Suprapubic skin (tissue), 4 donors: ENCODE measurements at places on chromosomes 2 and 18. TPM values are rescaled to one million over a fixed set of nuclear protein-coding genes. Genes with fewer than 3 reads are reported as not detected.
A peak's percentile ranks its signal among the peaks of the same experiment; 100 is the strongest.

DNA sequence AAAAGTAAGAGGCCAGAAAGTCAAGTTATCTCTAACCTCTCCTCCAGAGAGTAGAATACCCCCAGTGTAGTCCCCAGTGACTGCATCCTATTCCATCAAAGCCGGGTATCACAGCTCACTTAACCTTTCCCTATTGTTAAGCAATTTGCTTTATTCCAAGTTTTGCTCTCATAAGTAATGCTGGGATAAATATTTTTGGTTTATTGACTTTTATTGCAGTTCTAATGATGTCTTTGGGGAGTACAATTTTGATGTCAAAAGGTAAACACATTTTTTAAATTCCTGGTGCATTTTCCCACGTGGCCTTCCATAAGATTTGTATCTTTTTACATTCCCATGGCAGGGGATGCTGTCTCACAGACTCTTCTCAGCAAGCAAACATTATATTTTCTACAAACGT, 43.3 kb downstream of the CMPK2 start:
- no peak overlapping the region for H3K4me3 ChIP-seq
- H3K27me3 ChIP-seq, result no peaks in the 10 kb centered on the region

DNA sequence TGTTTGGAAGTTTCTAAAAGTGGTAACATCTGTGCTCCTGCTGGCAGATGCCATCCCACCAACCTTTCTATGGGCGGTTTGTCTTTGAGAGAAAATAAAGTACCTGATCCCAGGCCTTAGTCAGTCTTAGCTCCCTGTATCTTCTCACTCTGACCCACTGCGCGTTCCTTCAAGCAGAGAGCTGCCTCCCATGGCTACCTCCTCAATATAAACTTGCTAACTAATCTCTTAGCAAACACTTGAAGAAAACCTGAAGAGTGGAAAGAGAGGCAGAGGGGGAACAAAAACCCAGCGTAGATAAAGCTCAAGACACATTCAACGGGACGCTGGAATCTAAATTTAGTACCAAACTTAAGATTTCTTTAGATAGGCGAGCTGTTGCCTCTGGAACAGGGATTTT, 17.6 kb downstream of the ZEB2 start:
- no peak overlapping the region for H3K4me3 ChIP-seq
- DNase-seq, result no peak
- H3K27me3 ChIP-seq, result no peaks in the 10 kb centered on the region
- H3K27ac ChIP-seq, result peak overlapping the region; percentile 44

DNA sequence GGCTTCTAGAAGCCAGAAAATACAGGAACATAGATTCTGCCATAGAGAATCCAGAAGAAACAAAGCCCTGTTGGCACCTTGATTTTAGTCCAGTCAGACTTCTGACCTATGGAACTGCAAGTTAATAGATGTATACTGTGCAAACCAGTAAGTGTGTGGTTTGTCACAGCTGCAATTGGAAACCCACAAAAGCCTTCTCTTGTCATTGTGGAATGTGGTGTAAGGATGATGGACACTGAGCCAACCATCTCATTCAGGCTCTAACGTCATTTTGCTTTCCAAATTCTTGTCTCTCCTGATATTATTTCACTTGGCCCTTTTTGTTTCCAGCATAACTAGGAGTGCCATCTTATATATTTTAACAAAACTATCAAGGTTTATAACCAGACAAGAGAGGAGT, 369.5 kb upstream of the SMIM21 start:
- H3K27me3 ChIP-seq, result no peaks in the 10 kb centered on the region
- no peak overlapping the region for H3K4me3 ChIP-seq
- no peak for DNase-seq
- H3K4me1 ChIP-seq, result no peaks in the 10 kb centered on the region

GRCh38 chr2:17429130-17429529, 89.1 kb downstream of the RAD51AP2 start:
- DNase-seq, result no peak
- no peak overlapping the region for H3K27ac ChIP-seq
- H3K4me1 ChIP-seq, result no peaks in the 10 kb centered on the region
- no peak overlapping the region for H3K4me3 ChIP-seq
- H3K36me3 ChIP-seq, result no peaks in the 10 kb centered on the region
- H3K27me3 ChIP-seq, result no peaks in the 10 kb centered on the region

GRCh38 chr2:37377187-37377532, 32.7 kb downstream of the QPCT start:
- peaks cover 31% of the 10 kb centered on the region for H3K4me1 ChIP-seq
- H3K4me3 ChIP-seq, result peak overlapping the region; percentile 24
- H3K36me3 ChIP-seq, result no peaks in the 10 kb centered on the region
- DNase-seq, result no peak
- H3K27ac ChIP-seq, result peak overlapping the region; percentile 84

DNA sequence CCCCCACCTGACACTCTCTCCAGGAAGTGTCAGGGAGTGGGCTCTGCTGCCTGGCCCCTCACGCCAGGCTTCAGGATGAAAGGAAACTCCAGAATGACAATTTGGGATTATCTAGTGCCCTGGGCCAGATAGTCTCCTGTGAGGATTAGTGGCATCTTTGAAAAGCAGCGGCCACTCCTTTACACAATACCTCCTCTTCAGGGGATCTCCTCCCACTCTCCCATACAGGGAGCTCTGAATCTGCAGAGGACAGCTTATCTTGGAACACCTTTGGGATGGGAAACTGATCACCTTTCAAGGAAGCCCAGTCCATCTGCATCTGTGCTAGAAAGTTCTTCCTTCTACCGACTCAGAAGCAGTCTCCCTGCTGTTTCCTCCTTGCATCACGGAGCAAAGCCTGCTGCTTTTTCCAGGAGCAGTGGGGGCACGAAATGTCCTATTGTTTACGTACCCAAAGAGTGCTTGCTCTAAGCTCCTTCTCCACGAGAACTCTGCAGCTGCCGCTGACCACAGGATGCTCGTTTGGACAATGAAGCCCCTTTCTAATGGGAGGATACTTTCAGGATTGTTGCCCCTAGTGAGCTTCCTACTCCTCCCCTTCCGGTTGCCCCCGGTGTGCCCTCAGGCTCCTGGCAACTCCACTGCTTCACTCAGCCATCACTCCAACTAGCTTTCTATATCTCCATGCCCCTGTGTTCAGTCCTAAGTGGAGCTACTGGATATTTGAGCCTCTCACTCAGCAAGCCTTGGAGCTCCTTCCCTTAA, 31.5 kb downstream of the SIX3 start:
- no peak overlapping the region for H3K27ac ChIP-seq
- DNase-seq, result no peak
- no peak overlapping the region for H3K4me3 ChIP-seq
- H3K27me3 ChIP-seq, result peaks cover 26% of the 10 kb centered on the region
- no peaks in the 10 kb centered on the region for H3K4me1 ChIP-seq

- H3K4me3 ChIP-seq, result no peak overlapping the region
- no peak overlapping the region for H3K27ac ChIP-seq
- no peak for DNase-seq
- no peaks in the 10 kb centered on the region for H3K4me1 ChIP-seq
- no peaks in the 10 kb centered on the region for H3K36me3 ChIP-seq
Measured at GRCh38 chr18:33761363-33761762, 183.3 kb downstream of the ASXL3 start.

- DNase-seq, result no peak
- H3K27me3 ChIP-seq, result no peaks in the 10 kb centered on the region
- H3K27ac ChIP-seq, result no peak overlapping the region
- peaks cover 3% of the 10 kb centered on the region for H3K4me1 ChIP-seq
- peaks cover 68% of the 10 kb centered on the region for H3K36me3 ChIP-seq
Measured at GRCh38 chr2:74429487-74430451, 8.2 kb downstream of the WDR54 start.

DNA sequence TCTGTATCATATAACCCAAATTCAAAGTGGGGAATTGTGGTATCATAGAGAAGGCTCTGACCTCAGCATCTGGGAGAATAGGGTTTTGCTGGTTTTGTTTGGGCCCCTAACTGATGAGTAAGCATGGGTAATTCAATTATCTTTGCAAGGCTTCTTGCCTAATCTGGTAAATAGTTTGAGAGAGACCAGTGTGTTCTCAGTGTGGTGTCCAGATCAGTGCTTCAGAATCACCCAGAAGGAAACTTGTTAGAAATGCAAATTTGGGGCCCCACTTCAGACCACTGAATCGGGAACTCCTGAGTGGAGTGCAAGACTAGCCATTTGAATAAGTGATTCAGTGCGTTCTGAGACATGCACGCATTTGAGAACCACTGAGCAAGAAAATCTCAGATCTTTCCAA, 282.7 kb downstream of the EPHA4 start:
- no peaks in the 10 kb centered on the region for H3K36me3 ChIP-seq
- no peak overlapping the region for H3K4me3 ChIP-seq
- no peak overlapping the region for H3K27ac ChIP-seq

- H3K27ac ChIP-seq, result no peak overlapping the region
- no peaks in the 10 kb centered on the region for H3K4me1 ChIP-seq
- peaks cover 30% of the 10 kb centered on the region for H3K36me3 ChIP-seq
- no peaks in the 10 kb centered on the region for H3K27me3 ChIP-seq
- no peak overlapping the region for H3K4me3 ChIP-seq
Measured at GRCh38 chr2:88181511-88181910, 11.4 kb downstream of the THNSL2 start.

DNA sequence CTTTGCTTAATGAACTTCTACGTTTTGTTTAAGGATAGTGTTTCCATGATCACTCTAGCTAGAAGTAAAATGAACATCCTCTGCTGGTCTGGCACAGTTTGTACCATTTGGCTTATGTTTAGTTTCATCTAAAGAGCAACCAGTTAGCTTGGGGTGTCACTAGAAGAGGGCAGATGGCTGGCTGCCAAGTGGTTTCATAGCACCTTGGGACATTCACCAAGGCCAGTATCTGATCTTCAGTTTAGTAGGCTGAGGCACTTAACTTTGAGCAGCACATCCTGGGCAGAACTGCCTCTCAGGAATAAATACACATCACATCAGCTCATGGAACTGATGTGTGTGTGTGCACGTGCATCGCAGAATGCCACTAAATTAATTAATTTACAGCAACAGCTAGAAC, 68.4 kb downstream of the NXPH2 start:
- H3K4me1 ChIP-seq, result peaks cover 10% of the 10 kb centered on the region
- DNase-seq, result no peak
- no peaks in the 10 kb centered on the region for H3K36me3 ChIP-seq
- H3K27ac ChIP-seq, result no peak overlapping the region
- H3K4me3 ChIP-seq, result no peak overlapping the region

DNA sequence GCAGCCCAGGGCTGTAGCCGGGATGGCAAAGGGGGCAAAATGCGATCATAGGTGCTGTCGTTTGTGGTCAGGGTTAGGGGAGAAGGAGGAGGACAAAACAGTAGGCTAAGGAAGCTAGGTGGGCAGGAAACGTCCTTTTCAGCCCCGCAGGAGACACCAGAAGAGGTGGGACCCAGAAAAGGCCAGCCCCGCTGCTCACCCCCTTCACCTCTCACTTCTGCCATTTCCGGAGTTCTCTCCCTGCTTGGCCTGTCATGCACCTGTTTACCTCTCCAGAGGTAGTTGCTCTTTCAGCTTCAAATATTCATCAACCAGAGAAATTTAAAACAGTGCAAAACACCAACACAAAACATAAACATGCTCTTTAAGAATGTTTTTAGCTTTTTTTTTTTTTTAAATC, 849 bp downstream of the AQP4 start:
- no peak for DNase-seq
- H3K27ac ChIP-seq, result no peak overlapping the region
- no peaks in the 10 kb centered on the region for H3K36me3 ChIP-seq
- peaks cover 24% of the 10 kb centered on the region for H3K27me3 ChIP-seq

DNA sequence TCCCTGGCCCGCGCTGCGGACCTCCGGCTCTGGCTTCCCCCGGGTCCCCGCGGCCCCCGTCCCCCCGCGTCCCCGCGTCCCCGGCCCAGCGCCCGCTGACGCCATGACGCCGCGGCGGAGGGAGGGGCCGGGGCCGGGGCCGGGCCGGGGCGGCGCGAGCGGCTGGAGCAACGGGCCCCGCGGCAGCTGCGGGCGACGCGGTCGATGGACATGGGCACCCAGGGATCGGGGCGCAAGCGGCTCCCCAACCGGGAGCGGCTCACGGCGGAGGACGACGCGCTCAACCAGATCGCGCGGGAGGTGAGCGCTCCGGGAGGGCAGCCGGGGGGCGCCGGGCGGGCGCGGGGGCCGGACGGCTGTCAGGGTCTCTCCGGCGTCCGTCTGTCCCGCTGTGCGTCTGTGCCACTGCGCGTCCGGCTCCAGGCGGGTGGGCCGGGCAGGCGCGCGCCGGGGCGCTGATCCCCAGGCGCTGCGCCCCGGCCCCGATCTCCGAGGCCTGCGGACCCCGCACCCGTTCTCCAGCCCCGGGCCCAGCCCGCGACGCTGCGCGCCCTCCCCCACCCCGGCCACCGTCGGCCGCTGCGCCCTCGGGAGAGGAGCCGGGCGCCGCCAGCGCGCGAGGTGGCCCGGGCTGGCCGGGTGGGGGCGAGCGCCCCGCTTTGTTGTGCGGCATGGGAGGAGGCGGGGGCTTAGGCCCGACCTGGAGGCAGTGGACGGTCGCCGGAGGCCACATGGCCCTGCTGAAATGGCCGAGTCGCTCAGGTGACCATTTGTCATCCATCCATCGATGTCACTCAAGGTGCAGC, at the start of gene LRRFIP1:
LRRFIP1 (plus strand) TSS at position 147 of the 806 bp plus-strand sequence; CDS start at position 205, 58 bp downstream.
- H3K27me3 ChIP-seq, result no peaks in the 10 kb centered on the region
- H3K36me3 ChIP-seq, result no peaks in the 10 kb centered on the region
- H3K27ac ChIP-seq, result peak within 1 kb of the TSS; percentile 57

- no peak overlapping the region for H3K27ac ChIP-seq
- H3K4me1 ChIP-seq, result peaks cover 7% of the 10 kb centered on the region
- H3K36me3 ChIP-seq, result no peaks in the 10 kb centered on the region
- peaks cover 41% of the 10 kb centered on the region for H3K27me3 ChIP-seq
- no peak for DNase-seq
Measured at GRCh38 chr2:95020275-95021022, 5.1 kb upstream of the MAL start.

- DNase-seq, result peak; percentile 37
- no peak overlapping the region for H3K27ac ChIP-seq
- H3K4me1 ChIP-seq, result no peaks in the 10 kb centered on the region
Measured at GRCh38 chr18:79846936-79847557, 49.3 kb downstream of the KCNG2 start.

DNA sequence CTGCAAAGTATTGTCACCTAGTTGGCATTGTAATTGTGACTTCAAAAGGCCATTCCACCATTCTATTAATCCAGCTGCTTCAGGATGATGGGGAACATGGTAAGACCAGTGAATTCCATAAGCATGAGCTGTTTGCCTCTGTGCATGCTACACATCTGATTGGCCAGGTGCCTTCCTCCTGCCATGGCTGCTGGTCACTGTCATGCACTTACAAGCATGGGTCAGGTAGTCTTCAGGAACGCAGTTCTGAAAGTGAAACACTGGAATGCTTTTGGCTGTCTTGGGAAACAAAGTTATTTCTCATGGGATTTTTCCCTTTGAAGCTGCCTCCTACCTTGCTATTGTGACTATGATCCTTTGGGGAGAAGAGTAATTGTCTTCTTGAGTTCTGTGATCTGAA, 267.6 kb downstream of the GBX2 start:
- no peak for DNase-seq
- H3K4me3 ChIP-seq, result no peak overlapping the region

Gene SNORC
- total RNA-seq, result 15.0 TPM

Gene LYPD1
- not detected for total RNA-seq

Gene ADAM23
- total RNA-seq, result 0.57 TPM

Gene ASTL
- total RNA-seq, result 0.87 TPM

Gene NOL4
- not detected for total RNA-seq

Gene ANO7
- total RNA-seq, result 1.1 TPM

Gene ALK
- 0.42 TPM for total RNA-seq

Gene ARPC2
- 279 TPM for total RNA-seq

Gene MARCO
- total RNA-seq, result 1.0 TPM

Gene LINC00305
- total RNA-seq, result not detected
